GM23248 (cell line): ENCODE measurements at places on chromosomes 13 and 19. TPM values are rescaled to one million over a fixed set of nuclear protein-coding genes. Genes with fewer than 3 reads are reported as not detected.
A peak's percentile ranks its signal among the peaks of the same experiment; 100 is the strongest.

The UPK1A gene
- total RNA-seq = not detected in 2 replicates

The OR7D2 gene
- total RNA-seq = not detected in 2 replicates

The CAPN12 gene
- 0.11 and 0.89 TPM in 2 replicates for total RNA-seq

The COMP gene
- 93.8 and 96.6 TPM in 2 replicates for total RNA-seq

The KLK12 gene
- not detected in 2 replicates for total RNA-seq

The ZNF616 gene
- 5.8 and 12.3 TPM in 2 replicates for total RNA-seq

The SIAH3 gene
- total RNA-seq = not detected in 2 replicates

- no peaks in the 10 kb centered on the region for H3K27me3 ChIP-seq
- H3K4me1 ChIP-seq = peaks cover 7% of the 10 kb centered on the region; the same call in 1 of the 2 replicates
- no peaks in the 10 kb centered on the region for H3K36me3 ChIP-seq
- H3K4me3 ChIP-seq = no peak overlapping the region
- no peak overlapping the region for H3K27ac ChIP-seq
Measured at GRCh38 chr13:106140476-106140875, 395.0 kb downstream of the EFNB2 start.

- H3K36me3 ChIP-seq = no peaks in the 10 kb centered on the region
- no peaks in the 10 kb centered on the region for H3K4me1 ChIP-seq
- no peak for DNase-seq
- no peaks in the 10 kb centered on the region; the same call in 1 of the 2 replicates for H3K27me3 ChIP-seq
- no peak overlapping the region for H3K4me3 ChIP-seq
Measured at GRCh38 chr19:51272183-51272810, 21.4 kb downstream of the SIGLECL1 start.

DNA sequence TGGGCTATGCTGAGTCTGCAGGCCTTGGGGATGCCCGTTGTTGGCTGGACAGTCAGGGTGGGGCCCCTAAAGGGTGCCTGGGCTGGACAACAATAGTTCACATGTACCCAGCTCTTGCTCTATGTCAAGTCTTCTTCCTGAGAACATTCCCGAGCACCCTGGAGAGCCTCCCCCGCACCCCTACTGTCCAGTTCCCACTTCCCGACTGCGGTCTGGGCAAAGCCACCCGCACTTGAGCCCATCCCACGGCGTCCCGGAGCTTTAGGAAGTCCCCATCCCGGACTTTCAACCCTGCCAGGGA, 1.1 kb upstream of the MPND start:
- H3K4me1 ChIP-seq = 0 out of 2 replicates have a peak, but pooled peaks cover 4% of the 10 kb centered on the region
- peak; percentile 58 for DNase-seq
- no peaks in the 10 kb centered on the region for H3K36me3 ChIP-seq
- H3K27ac ChIP-seq = peak overlapping the region; percentile 69

DNA sequence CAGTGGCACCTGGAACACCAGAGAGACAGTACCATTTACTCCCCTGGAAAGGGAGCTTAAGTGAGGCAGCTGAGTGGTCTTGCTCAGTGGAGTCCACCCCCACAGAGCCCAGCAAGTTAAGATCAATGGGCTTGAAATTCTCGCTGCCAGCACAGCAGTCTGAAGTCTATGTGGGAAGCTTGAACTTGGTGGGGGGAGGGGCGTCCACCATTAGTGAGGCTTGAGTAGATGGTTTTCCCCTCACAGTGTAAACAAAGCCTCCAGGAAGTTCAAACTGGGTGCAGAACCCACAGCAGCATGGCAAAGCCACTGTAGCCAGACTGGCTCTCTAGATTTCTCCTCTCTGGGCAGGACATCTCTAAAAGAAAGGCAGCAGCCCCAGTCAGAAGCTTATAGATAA, 30.3 kb upstream of the CEACAM4 start:
- H3K27ac ChIP-seq = no peak overlapping the region
- H3K4me3 ChIP-seq = no peak overlapping the region
- H3K4me1 ChIP-seq = no peaks in the 10 kb centered on the region
- no peaks in the 10 kb centered on the region for H3K36me3 ChIP-seq

GRCh38 chr13:49436890-49437289, 7.0 kb downstream of the CAB39L start:
- H3K27ac ChIP-seq = peak overlapping the region; percentile 34
- no peaks in the 10 kb centered on the region for H3K27me3 ChIP-seq
- no peak overlapping the region for H3K4me3 ChIP-seq
- H3K36me3 ChIP-seq = peaks cover 7% of the 10 kb centered on the region; the same call in 1 of the 2 replicates

DNA sequence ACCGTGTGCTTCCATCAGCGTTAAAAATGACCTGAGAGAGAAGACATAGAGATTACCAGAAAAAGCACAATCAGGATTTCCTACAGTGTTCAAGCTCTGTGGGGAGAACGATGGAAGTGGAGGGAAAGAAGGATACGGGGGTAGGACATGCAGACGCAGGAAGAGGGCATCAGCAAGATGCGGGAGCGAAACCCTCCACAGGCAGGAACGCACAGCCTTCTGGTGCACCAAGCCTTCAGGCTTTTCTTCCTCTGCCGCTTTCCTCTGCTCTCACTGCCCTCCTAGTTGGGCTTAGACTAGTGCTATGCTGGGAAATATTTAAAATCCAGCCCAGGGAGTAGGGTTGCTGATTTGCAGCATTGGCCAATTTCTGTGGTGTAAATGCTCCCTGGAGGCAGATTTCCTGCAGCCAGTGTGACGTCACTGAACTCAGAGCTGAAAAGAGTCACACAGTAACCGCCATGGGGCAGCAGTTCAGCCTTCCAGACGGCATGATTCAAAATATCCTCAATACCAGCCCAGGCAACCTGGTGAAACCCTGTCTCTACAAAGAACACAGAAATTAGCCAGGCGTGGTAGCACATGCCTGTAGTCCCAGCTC, 205.1 kb upstream of the SOX1 start:
- H3K36me3 ChIP-seq = no peaks in the 10 kb centered on the region
- no peaks in the 10 kb centered on the region for H3K27me3 ChIP-seq
- no peak overlapping the region for H3K4me3 ChIP-seq
- no peaks in the 10 kb centered on the region for H3K4me1 ChIP-seq
- DNase-seq = no peak

- no peaks in the 10 kb centered on the region for H3K36me3 ChIP-seq
- peaks cover 28% of the 10 kb centered on the region for H3K27me3 ChIP-seq
- no peak overlapping the region for H3K4me3 ChIP-seq
- DNase-seq = no peak
- H3K27ac ChIP-seq = no peak overlapping the region
Measured at GRCh38 chr13:109118521-109118920, 489.1 kb downstream of the MYO16 start.

DNA sequence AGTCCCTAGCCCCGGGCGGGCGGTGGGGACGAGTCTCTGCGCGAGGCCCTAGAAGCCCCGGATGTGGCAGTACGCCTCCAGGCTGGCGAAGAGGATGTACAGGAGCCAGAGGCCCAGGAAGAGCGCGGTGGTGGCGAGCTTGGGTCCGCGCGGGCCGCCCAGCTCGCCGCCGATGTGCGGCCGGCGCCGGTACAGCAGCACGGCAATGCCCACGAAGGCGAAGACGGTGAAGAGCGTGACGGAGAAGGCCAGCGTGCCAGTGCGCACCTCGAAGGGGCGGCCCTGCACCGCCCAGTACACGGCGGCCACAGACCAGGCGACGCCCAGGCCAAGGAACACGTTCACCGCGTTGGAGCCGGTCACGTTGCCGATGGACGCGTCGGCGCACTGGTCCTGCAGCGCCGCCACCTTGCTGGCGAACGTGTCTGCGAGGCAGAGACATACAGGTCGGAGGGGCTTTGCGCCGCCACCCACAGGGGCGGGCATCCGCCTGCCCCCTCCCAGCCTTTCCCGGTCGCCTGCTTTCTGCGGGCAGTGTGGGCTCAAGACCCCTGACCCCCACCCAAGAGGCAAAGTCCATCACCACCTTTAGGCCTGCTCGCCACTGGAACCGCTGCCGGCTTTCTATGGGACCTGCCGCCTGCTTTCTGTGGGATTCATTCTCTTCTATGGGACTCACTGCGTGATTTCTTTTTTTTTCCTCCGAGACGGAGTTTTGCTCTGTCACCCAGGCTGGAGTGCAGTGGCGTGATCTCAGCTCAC, 10.9 kb upstream of the MEIS3 start:
- H3K27ac ChIP-seq = no peak overlapping the region
- peak; percentile 88 for DNase-seq
- peak overlapping the region; percentile 13; the same call in 1 of the 2 replicates for H3K4me3 ChIP-seq
- H3K36me3 ChIP-seq = no peaks in the 10 kb centered on the region
- peaks cover 6% of the 10 kb centered on the region; the same call in 1 of the 2 replicates for H3K4me1 ChIP-seq

DNA sequence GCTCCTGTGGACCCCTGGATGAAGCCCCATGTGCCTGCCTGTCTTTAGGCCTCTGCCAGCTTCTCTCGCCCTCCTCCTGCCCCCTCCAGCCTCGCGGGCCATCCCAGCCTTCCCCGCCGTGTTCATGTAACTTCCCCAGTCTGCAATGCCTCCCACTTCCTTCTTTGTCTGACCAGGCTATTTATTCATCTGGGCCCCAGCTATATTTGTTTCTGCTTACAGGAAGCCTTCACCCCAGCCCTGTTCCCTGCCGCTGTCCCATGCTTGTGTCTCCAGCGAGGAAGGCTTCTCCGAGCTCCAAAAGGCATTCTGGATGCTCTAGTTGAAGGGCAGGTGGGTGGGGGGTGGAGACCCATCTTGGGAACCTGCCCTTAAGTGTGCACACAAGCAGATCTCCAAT, 7.9 kb upstream of the C3 start:
- peaks cover 1% of the 10 kb centered on the region for H3K4me1 ChIP-seq
- no peak for DNase-seq
- no peak overlapping the region for H3K4me3 ChIP-seq
- no peak overlapping the region for H3K27ac ChIP-seq
- H3K27me3 ChIP-seq = no peaks in the 10 kb centered on the region

- no peaks in the 10 kb centered on the region for H3K4me1 ChIP-seq
- peaks cover 31% of the 10 kb centered on the region; the same call in 1 of the 2 replicates for H3K36me3 ChIP-seq
- no peak overlapping the region for H3K4me3 ChIP-seq
- no peak overlapping the region for H3K27ac ChIP-seq
- DNase-seq = no peak
Measured at GRCh38 chr19:47357788-47358680, 8.9 kb downstream of the DHX34 start.

DNA sequence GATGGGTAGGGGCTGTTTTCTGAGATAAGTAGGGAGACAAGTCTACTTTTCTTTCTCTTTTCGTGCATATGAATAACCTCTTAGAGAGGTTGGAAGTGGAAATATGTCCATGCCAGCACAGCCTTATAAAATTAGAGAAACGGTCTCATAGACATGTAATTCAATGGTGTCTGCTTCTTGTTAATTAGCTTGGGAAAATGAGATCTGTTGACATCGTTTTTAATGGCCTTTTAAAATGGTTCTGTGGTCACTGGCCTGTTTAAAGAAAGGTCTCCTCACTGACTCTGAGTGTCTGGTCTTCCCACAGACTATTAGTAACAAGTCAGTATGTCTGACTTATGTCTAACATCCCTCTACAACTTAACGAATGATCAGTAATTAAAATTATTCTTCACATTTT, 487.1 kb downstream of the SLITRK6 start:
- H3K4me3 ChIP-seq = no peak overlapping the region
- no peaks in the 10 kb centered on the region for H3K36me3 ChIP-seq
- no peak for DNase-seq
- no peaks in the 10 kb centered on the region for H3K4me1 ChIP-seq
- H3K27me3 ChIP-seq = no peaks in the 10 kb centered on the region

- no peaks in the 10 kb centered on the region for H3K4me1 ChIP-seq
- no peaks in the 10 kb centered on the region; the same call in 1 of the 2 replicates for H3K27me3 ChIP-seq
- no peak overlapping the region for H3K27ac ChIP-seq
- no peaks in the 10 kb centered on the region for H3K36me3 ChIP-seq
- no peak for DNase-seq
- no peak overlapping the region for H3K4me3 ChIP-seq
Measured at GRCh38 chr13:100940658-100941057, 266.1 kb upstream of the TMTC4 start.

DNA sequence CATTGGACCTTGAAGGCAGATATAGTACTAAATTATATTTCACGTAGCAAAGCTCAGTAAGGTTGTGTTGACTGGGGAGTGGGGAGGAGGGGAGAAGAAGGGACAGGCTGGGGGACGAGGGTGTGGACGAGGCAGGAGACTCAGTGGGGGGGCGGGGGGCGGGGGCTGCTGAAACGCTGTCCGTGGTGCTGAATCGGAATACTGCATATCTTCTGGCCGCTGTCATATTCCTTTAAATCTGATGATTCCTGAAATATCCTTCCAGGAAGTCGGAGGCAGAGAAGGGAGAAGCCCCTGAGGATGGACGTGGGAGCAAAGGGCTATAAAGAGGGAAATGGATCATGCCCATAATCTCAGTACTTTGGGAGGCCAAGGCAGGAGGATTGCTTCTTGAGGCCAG, 34.7 kb upstream of the CASP14 start:
- H3K27me3 ChIP-seq = no peaks in the 10 kb centered on the region
- no peak overlapping the region for H3K4me3 ChIP-seq
- H3K36me3 ChIP-seq = no peaks in the 10 kb centered on the region
- no peak overlapping the region for H3K27ac ChIP-seq

DNA sequence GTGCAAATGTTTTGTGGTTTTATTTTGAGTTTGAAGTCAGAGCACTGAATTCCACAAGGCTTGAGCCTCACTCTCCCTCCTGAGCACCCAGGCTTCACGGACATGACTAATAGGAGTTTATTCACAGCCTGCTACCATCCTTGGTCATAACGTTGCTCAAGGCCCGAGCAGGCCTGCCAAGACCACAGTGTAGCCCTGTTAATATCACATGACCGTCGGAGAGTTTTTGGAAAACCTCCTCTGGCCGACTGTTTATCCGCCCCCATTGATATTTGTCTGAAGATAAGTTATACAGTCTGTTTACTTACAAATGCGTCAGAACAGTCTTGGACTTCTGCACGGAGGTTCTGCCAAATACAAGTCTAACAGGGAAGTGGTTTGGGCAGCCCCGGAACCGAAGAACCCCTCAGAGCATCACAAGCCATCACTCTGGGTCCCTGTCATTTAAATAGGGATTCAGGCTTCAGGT, 89.9 kb downstream of the COL4A2 start:
- peak overlapping the region; percentile 98 for H3K27ac ChIP-seq
- peak overlapping the region; percentile 65 for H3K4me3 ChIP-seq
- H3K36me3 ChIP-seq = no peaks in the 10 kb centered on the region
- no peaks in the 10 kb centered on the region for H3K27me3 ChIP-seq
- peak; percentile 100 for DNase-seq

DNA sequence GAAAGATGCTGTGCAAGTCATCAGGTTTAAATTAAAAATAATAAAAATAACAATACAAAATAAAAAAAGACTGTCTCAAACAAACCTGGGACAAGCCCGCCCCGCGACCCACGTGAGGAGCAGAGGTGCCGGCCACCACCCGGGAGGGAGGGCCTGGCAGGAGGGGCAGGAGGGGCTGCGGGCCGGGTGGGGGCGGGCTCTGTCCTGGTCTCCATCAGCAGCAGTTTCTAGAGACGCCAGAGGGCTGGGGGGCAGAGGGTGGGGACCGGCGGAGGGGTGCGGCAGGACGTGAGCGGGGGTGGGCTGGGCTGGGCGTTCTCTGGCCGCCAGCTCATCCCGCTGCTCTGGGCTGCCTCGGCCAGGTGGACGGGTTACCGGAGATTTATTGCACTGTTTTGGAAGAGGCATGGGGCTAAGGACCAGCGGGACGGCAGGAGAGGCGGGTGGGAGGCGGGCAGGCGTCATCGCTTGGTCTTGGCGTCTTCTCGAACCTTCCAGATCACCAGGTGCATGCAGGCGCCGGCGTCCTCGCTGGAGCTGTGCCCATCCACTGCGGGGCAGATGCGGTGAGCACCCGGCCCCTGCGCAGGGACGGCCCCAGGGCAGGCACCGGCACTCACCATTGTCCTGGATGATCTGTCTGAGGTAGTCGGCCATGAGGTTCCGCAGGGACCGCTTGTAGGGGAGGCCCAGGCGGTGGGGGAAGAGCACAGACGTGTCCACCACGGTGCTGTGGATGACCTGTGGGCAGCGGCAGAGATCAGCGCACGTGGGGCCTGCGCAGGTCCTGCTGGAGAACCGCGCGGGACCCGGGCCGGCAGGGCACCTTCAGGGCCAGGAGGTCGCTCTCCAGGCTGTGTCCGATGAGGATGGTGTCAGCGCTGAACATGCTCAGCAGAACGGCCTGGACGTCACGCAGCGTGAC, 3.8 kb upstream of the ATP8B3 start:
- peaks cover 3% of the 10 kb centered on the region; the same call in 1 of the 2 replicates for H3K4me1 ChIP-seq
- peaks cover 6% of the 10 kb centered on the region; the same call in 1 of the 2 replicates for H3K36me3 ChIP-seq
- H3K27me3 ChIP-seq = no peaks in the 10 kb centered on the region
- DNase-seq = no peak

- peak; percentile 75 for DNase-seq
- peaks cover 3% of the 10 kb centered on the region; the same call in 1 of the 2 replicates for H3K27me3 ChIP-seq
Measured at GRCh38 chr19:39038098-39038497, 5.7 kb upstream of the FBXO27 start.
